ENCODE measurements at places on chromosomes 7 and 10. TPM values are rescaled to one million over a fixed set of nuclear protein-coding genes. Genes with fewer than 3 reads are reported as not detected.

PTN gene
- polyA plus RNA-seq: not detected

SPDYE16 gene
- not detected for polyA plus RNA-seq

SHH gene
- 8.3 TPM for polyA plus RNA-seq

PRR15 gene
- polyA plus RNA-seq: 58.9 TPM

MMD2 gene
- 0.12 TPM for polyA plus RNA-seq

CYP2C9 gene
- 127 TPM for polyA plus RNA-seq

GCK gene
- 0.85 TPM for polyA plus RNA-seq

PHYHIPL gene
- polyA plus RNA-seq: 19.7 TPM

ORAI2 gene
- 0.89 TPM for polyA plus RNA-seq

SEMA3C gene
- 70.8 TPM for polyA plus RNA-seq

ACSM6 gene
- not detected for polyA plus RNA-seq

SORBS1 gene
- 7.3 TPM for polyA plus RNA-seq

HTRA1 gene
- polyA plus RNA-seq: 23.5 TPM

ZNF518A gene
- polyA plus RNA-seq: 4.1 TPM

PTPRE gene
- polyA plus RNA-seq: 21.0 TPM

C10orf90 gene
- not detected for polyA plus RNA-seq

SFMBT2 gene
- polyA plus RNA-seq: 1.6 TPM

CNPY1 gene
- polyA plus RNA-seq: not detected

PUS7 gene
- polyA plus RNA-seq: 1.6 TPM

ZCCHC24 gene
- polyA plus RNA-seq: 0.89 TPM

CCDC136 gene
- polyA plus RNA-seq: 2.3 TPM

PVRIG gene
- polyA plus RNA-seq: 0.81 TPM

ESYT2 gene
- polyA plus RNA-seq: 37.9 TPM

TMEM176B gene
- polyA plus RNA-seq: 152 TPM

ANLN gene
- 1.1 TPM for polyA plus RNA-seq

GPRIN2 gene
- 13.9 TPM for polyA plus RNA-seq

CELF2 gene
- polyA plus RNA-seq: 4.1 TPM

VPS26A gene
- 35.9 TPM for polyA plus RNA-seq

CDNF gene
- 3.9 TPM for polyA plus RNA-seq

ADCY1 gene
- 0.88 TPM for polyA plus RNA-seq

KNDC1 gene
- not detected for polyA plus RNA-seq

XRCC2 gene
- 5.9 TPM for polyA plus RNA-seq

EVX1 gene
- polyA plus RNA-seq: not detected

IFIT2 gene
- polyA plus RNA-seq: 4.2 TPM

OR2A42 gene
- polyA plus RNA-seq: not detected

AEBP1 gene
- polyA plus RNA-seq: 34.8 TPM

MET gene
- polyA plus RNA-seq: 4.1 TPM

PSMC2 gene
- polyA plus RNA-seq: 94.3 TPM

RBP3 gene
- polyA plus RNA-seq: not detected

VSTM4 gene
- polyA plus RNA-seq: not detected

BAMBI gene
- not detected for polyA plus RNA-seq

PNLIP gene
- polyA plus RNA-seq: not detected

MAGI2 gene
- 1.1 TPM for polyA plus RNA-seq

ST8SIA6 gene
- 1.5 TPM for polyA plus RNA-seq

IGF2BP3 gene
- polyA plus RNA-seq: 0.75 TPM

WNT16 gene
- polyA plus RNA-seq: 0.10 TPM

TMEM140 gene
- polyA plus RNA-seq: 13.2 TPM

SSMEM1 gene
- not detected for polyA plus RNA-seq

All from small intestine (tissue), 16 donors.